ENCODE measurements at places on chromosomes 1 and 21. TPM values are rescaled to one million over a fixed set of nuclear protein-coding genes. Genes with fewer than 3 reads are reported as not detected.

TMEM52 gene
- total RNA-seq: 1.1 TPM

FMO3 gene
- not detected for total RNA-seq

AQP10 gene
- total RNA-seq: not detected

RPS8 gene
- total RNA-seq: 1,634 TPM

S100A4 gene
- total RNA-seq: 0.62 TPM

CSF3R gene
- total RNA-seq: 2.2 TPM

LRRC38 gene
- total RNA-seq: not detected

SLC1A7 gene
- total RNA-seq: not detected

PEA15 gene
- 99.0 TPM for total RNA-seq

KRTAP19-4 gene
- not detected for total RNA-seq

LCE1E gene
- total RNA-seq: not detected
